ENCODE measurements at places on chromosomes 1 and 21.

- DNase-seq: no peak
Measured at GRCh38 chr1:156624814-156625435, 5.7 kb downstream of the HAPLN2 start.

GRCh38 chr1:233183226-233184020 lies 112.1 kb downstream of the PCNX2 start:
- no peak for DNase-seq

- no peak for DNase-seq
Measured at GRCh38 chr1:64107118-64107519, 96.3 kb upstream of the UBE2U start.

DNA sequence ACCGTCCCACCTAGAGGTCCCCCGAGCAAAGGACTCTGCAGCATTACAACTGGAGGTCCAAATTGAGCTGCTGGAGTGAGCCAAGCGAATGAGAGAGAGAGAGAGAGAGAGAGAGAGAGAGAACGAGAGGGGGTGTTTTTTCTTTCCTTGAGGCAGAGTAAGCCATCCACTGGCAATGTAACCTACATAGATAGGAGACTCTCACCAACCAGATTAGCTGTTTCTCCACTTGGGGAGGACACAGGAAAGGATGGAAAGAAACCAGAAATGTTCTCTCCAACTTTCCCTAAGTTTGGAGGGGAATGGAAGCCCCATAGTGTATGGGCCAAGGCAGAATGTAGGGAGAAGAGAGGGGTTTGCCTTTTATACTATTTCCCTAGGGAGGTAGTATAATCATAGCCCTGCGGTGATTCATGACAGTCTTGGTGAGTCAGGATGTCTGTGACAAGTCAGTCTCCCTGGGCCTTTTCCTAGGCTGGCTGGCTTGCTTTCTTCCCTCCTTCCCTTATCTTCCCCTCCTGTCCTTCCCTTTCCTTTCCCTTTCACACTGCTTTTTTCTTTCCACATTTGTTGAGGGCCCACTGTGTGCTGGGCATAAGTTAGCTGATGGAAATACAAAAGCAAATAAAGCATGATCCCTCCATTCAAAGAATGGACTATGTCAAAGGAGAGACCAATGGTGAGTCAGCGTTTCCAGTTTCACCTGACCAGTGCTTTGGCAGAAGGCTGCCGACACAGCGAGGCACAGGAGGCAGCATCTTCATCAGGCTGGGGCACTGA lies 7.1 kb downstream of the FNDC7 start:
- DNase-seq: no peak

DNA sequence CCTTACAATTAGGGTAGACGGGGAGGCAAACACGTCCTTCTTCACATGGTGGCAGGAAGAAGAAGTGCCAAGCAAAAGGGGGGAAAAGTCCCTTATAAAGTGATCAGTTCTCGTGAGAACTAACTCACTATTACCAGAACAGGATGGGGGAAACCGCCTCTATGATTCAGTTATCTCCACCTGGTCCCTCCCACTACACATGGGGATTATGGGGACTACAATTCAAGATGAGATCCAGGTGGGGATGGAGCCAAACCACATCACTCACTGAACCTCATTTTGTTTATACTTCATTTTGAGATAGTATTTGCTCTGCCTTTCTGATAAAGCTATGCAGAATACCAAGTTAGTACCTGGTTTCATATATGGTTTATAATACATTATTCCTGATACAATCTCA lies 26.5 kb downstream of the APP start:
- DNase-seq: no peak

DNA sequence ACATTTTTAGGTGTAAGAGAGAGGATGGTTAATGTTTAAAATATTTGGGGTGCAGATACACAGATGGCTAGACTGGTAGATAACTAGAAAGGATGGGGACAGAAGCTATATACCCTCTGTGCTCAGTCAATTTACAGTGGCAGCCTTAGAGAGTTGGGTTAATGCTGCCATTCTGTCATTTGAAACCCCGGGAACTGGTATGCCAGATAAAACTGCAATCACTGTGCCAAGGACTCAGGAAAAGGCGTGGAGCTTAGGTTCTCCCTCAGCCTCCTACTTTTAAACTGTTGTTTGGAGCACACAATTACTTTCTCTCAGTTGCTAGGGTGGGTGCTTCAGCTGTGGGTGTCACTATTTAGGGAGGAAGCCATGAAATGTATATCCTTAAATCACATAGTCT lies 90.0 kb upstream of the HNRNPU start:
- no peak for DNase-seq
